Stimulated activated CD4-positive, alpha-beta T cell treated with anti-CD3 and anti-CD28 coated beads, Interleukin-2, amount 100 ng/mL, for 24 hours (primary cell): ENCODE measurements at places on chromosomes 16 and 17.

- DNase-seq = no peak
Measured at GRCh38 chr17:75518201-75518600, 1.9 kb downstream of the TSEN54 start.

DNA sequence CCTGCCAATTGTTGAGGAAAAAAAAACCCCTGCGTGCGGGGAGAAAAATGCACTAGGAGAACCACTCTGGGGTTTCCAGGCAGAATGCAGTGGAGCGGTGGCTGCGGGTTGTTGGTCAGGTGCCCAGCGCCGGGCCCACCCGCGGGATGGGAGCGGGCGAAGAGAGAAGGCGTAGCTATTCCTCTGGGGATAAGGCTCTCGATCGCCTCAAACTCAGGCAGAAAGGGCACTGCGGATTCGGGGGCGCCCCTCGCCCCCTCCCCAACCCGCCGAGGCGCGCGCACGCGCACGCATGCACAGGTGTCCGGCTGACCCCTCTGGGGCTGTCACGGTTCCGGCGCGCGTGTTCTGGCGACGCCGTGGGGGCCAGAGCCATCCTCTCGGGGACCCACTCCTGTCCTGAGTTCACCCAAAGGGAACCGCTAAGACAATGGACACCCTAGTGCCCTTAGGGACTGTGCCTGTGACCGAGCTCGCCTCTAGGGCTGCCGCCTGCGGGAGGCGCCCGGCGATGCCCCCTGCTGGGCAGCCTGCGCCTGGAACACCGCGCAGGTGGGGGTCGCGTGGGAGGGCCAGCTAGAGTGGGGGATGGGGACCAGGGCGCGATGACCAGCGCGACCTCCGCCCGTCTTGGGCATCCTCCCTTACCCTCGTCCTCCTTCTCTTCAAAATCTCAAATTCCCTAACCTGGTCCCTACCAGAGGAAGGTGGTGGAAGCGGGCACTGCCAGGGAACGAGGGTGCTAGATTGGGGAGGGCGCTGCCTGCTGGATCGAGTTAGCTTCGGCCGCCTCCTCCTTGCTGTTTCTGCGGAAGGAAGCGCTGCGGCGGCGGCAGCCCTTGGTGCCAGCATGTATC is 14.4 kb upstream of the CBX8 start:
- DNase-seq = peak; percentile 50

DNA sequence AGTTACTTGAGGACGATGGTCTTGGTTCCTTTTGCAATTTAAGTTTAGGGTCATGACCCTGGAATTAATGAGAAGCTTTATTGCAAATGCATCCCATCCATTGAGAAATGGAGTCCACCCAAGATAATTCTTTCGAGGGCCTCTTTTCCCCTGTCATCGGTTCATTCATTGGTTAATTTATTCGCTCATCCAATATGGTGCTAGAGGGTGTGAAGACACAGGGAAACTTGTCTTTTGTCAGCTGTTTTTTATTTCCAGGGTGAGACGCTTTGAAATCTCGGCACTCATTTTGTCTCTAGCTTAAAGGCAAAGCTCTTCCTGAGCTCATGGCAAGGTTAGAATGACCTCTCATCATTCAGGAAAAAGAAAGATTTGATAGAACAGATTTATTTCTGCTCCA is 464.2 kb upstream of the EEF2KMT start:
- DNase-seq = no peak

- DNase-seq = no peak
Measured at GRCh38 chr17:81918832-81919545, 1.0 kb upstream of the SIRT7 start.

- DNase-seq = no peak
Measured at GRCh38 chr17:21282231-21282630, 2.3 kb upstream of the MAP2K3 start.

DNA sequence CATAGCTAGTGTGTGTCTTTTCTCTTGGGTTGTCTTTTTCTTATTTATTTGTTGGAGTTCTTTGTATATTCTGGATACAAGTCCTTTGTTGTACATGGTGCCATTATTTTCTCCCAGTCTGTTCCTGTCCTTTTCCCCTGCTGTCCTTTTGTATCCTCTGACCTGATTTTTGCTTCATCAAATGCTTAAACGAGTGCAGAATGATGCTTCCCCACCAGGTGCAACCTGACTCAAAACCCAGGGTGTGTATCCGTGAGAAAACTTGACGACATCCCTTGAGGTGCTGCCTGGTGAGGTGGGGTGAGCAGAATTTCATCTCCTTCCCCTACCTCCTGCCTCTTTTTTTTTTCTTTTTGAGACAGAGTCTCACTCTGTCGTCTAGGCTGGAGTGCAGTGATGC is 88.6 kb downstream of the NTN1 start:
- no peak for DNase-seq

- no peak for DNase-seq
Measured at GRCh38 chr17:36153895-36154610, 22.4 kb downstream of the TBC1D3B start.

DNA sequence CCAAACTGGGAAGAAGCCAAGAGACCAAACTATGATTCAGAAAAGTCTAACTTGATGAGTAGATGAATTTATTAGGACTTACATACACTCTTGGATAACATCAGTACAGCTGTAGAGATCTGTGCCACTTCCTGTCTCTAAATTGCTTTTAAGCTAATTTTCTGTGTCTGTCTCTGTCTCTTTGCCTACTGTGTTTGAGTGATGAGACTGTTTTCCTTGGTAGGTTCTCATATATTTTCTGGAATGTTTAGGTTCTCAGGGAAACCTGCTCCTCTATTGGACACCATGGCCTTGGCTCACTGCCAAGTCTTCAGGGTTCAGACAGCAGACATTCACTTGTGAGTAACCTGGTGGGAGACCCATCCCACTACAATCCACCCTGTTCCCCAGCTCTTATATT is 103.5 kb upstream of the KIF2B start:
- DNase-seq = no peak

DNA sequence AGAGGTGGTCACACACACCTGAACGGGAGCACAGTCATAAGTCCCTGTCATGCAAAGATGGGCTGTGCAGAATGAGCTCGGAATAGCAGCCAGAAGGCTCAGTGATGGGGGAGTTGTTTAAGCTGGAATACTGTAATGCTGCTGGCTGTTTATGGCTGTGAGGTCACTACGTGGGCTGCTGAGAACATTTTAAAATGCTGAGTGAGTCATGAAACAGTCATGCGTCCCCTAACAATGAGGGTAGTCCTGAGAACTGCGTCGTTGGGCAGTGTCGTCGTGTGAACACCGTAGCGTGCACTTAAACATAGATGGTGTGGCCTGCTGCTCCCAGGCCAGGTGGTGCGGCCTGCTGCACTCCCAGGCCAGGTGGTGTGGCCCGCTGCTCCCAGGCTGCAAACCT is 39.7 kb downstream of the TBCD start:
- DNase-seq = no peak

DNA sequence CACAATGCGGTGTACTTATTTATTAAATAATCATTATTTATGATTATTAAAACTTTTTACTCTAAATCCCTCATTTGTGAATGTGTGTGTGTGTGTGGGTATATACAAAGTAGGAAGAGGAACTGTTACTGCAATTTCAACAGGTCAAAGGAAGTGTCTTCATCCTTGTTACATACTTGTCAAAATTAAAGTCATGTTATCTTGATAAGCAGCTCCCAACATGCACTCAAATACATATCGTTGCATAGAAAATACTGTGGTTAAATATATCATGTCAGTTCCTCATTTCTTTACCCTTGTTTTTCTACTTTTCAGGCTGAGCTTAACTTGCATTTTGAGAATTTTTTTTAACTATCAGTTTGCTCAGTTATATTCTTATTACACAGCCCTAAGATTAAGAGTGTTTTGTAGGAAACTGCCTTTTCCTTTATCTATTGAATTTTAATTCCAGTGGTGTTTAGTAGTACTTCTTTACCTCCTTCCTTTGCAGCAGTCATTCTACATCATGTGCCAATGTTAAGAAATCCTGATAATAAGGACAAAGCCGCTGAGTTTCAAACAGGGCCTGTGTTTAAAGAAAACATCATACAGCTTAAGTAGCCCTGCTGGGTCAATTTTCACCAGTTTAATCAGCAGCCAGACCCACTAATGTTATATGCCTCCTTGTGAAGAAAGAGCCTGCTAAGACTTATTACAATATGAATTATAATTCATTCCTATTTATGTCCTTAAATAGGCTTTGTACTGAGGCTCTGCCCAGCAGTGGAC is 7.2 kb downstream of the EFCAB5 start:
- no peak for DNase-seq

- DNase-seq = no peak
Measured at GRCh38 chr16:8493972-8494371, 96.3 kb downstream of the TMEM114 start.

DNA sequence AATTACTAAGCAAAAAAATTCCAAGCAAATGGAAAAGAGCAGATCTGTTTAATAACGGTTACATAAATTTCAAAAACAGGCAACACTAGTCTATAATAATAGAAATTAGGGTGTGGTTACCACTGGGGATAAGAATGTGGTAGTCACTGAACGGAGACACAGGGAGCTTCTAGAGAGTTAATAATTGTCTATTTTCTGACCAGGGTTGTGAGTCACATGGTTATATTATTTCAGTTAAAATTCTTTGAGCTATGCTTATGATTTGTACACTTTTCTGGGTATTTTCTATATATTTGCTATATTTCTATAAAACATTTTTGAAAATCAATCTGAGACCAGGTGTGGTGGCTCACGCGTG is 433.9 kb upstream of the MAF start:
- no peak for DNase-seq

DNA sequence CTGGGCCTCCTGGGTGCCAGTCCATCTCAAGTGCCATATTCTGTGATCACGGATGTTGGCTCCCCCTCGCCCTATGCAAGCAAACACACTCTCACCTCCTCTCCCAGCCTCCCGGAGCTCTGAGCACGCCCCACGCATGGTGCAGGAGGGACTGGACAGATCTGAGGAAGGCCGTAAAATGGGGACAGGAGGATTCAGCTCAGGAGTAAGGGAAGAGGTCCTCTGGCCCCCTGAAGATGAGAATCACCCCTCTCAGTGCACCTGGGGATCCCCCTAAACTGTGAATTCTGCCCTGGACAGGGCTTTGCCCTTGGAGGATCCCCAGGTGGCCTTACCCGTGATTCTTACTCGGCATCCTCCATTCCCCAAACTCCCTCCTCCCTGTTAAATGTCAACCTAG is 15.6 kb downstream of the TMEM186 start:
- DNase-seq = no peak

DNA sequence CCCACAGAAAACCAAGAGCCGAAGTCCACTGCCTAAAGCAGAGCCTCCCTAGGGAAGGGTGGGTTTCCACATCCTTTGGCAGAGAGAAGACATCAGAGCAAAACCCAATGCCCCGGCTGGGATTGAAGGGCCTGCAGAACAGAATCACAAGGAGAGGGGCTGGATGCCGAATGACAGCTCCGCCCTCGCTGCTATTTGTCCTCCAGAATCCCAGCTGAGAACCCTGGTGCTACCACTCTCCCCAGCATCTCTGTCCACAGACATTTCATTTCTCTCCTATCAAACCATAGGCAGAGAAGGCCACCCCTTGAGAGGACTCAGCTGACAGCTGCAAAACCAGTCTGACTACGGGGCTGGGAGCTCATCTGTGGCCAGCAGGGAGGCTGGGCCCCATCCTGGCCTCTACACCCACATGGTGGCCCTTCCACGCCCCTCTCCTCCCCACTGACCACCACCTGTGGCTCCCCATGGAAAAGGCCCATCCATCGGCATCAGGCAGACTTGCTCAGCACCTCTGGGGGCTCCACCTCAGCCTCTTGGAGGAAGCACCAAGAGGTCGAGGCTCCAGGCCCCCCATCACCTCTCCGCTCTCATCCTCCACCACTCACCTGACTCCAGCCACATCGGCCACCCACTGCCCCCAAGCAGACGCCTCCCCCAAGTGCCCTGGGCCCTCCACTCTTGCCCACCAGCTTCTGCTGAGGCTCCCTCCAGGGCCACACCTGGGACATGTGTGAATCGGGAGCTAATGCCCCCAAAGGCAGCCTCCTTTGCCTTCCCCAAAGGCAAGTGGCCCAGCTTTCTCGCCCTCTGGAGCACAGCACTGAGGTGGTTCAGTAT is 288.5 kb downstream of the C16orf95 start:
- DNase-seq = no peak

GRCh38 chr17:64355536-64356303 is 34.9 kb downstream of the PECAM1 start:
- DNase-seq = no peak

GRCh38 chr17:19933628-19934027 is 44.0 kb downstream of the AKAP10 start:
- no peak for DNase-seq

- DNase-seq = no peak
Measured at GRCh38 chr17:17326275-17326875, 23.2 kb downstream of the NT5M start.

DNA sequence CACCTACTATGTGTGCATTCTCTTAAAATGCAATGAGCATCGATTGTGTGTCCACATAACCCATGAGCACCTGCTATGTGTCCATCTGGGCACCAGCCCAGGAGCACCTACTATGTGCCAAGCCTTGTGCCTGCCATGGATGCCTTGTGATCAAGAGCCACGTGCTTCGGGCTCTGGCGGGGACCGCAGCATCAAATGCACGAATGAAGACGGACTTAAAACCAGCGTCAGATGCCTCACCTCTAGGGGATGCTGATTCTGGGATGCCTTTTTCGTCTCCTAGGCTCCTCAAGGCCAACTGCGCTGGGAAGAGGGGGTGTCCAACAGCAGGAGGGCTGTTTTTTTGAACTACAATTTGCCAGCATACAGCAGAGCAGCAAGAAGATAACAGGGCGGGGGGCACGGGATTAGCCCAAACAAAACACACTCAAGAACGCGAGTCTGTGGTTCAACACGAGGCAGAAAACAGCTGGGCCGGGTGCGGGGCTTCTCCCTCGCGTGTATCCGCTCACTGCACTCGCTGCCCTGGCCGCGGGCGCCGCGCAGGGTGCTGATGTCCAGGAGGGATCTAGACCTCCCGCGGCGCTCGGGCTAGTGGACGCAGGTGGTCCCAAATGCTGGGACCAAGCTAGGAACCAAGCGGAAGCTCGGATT is 1.2 kb upstream of the GLIS2 start:
- no peak for DNase-seq

DNA sequence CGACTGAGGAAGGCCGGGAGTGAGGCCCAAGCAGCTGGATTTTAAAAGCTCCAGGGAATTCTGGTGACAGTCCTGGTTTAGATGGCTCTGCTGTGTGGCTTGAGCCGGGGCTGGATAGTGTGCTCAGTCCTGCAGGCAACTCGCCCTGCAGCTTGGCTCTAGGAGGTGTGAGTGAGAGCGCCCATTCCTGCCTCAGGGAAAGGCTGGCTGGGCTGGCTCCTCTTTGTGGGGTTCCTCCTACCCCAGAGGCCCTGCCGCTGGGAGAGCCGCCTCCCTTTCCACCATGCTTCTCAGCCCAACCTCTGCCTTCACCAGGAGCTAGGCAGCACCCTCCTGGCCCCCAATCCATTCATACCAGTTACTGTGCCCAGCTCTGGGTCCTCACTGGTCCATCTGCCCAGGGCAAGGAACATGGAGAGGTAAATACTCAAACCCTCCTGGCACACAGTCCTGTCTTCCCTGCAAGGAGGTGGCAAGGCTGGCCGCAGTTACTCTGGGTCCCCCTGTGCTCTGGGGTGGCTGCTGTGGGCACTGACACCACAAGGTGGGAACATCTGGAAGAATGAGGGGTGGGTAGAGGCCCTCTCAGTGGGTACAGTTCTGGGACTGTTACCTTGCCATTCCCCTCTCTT is 47.1 kb downstream of the VAC14 start:
- no peak for DNase-seq

GRCh38 chr17:72700226-72700625 is 392.3 kb downstream of the SLC39A11 start:
- no peak for DNase-seq
